ENCODE measurements at places on chromosomes 6 and 20.

DNA sequence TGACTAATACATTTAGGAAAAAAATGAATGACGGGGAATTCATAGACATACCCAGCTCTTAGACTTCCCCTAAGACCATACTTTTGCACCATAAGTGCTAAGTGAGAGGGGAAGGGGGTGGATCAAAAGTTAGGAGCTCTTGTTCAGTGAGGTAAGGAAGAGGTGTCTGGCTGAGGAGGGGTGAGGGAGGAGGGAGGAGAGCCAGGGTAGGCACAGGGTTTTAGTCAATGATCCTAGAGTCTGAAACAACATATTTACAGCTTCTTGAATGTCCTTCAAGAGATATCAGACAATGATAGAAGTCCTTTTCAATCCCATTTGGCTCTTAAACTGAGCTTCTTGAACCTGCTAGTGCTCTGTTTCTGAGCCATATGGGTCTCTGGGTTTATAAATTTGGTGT lies 135.4 kb downstream of the FNDC1 start:
- DNase-seq: no peak

DNA sequence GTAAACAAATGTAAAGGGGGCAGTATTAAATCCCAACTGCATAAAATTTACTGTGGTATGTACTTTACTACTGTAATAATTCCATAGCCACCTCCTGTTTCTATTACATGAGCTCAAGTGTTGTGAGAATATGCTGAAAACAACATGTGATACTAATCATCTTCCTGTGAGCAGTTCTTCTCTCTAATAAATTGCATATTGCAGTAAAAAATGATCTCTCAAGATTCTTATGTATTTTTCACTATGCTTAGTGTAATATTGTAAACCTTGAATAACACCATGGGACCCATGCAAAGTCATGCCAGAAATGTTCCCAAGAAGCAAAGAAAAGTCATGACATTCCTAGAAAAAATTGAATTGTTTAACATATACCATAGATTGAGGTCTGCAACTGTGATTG lies 133.0 kb upstream of the ATXN1 start:
- no peak for DNase-seq

GRCh38 chr6:93358435-93358834 lies 60.9 kb downstream of the EPHA7 start:
- no peak for DNase-seq

DNA sequence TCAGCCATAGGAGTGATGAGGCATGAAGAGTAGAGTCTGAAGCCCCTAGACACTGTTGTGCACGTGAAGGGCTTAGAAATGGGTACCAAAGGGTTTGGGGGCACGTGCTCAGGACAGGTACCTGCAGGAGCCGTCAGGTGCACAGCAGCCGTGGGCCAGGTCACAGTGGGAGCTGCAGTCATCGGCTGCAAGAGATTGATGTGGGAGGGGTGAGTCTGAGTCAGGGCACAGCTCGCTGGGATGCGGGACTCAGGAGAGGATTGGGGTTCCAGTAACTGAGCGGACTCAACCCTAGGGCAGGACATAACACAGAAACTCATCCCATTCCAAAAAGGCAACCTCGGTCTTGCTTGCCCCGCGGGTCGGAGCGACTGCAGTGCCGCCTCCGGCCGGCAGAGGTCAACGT lies 1.1 kb downstream of the DLK2 start:
- no peak for DNase-seq

- no peak for DNase-seq
Measured at GRCh38 chr20:34705008-34705396, 858 bp downstream of the TP53INP2 start.

- DNase-seq: no peak
Measured at GRCh38 chr6:26743157-26743821, 83.7 kb upstream of the ZNF322 start.

DNA sequence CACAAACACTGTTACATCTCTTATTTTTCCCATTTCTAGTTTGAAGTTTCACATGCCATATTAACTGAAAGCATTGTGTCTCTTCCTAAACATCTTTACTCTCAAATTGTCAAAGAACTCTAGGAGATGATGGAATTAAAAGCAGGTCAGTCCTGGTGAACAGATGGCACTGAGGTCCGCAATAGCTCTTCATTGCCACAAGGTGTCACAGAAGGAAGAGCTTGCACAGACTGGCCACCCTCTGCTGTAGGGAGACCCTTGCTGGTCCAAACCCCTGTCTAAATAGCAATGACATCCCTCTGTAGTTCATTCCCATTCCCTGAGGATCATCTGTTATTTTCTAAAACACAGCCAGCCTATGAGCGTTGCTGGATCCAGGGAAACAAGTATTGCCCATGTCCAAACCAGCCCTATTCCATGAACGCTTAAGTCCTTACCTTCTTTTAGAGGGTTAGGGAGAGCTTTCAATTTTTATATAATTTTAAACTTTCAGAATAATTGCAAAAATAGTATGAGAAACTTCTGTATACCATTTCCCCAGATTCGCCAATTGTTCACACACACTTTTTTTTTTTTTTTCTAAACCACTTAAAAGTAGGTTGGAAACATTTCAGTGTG lies 10.1 kb upstream of the HDAC2 start:
- no peak for DNase-seq

DNA sequence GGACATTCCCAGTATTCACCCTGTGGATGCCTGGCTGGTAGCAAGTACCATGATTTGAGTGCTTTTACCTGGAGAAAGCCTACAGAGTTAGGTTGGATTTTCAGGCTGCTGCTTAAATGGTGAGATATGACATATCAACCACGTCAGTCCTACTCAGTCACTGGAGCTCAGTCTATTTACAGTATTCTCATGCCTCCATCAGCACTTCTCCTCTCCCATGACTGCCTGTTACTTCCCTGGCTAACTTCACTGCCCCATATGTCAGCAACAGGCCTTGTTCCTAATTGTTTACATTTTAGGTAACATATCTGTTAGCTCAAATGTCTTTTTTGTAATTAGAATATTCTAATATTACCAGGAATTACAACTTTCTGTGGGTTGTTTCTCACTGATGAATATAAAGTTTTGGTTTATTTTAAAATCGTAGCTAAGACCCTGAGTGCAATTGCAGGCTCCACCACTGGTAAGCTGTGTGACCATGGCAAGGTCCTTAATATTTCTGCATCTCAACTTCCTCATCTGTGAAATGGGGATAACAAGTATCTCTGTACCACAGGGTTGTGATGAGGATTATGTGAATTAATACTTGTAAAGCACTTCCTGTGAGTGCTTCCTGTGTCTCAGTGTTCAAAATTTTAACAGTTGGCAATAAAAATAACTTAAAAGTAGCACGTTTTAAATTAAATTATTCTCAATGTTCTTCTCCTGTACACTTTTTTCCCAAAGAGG lies 54.3 kb downstream of the RNF144B start:
- DNase-seq: no peak

DNA sequence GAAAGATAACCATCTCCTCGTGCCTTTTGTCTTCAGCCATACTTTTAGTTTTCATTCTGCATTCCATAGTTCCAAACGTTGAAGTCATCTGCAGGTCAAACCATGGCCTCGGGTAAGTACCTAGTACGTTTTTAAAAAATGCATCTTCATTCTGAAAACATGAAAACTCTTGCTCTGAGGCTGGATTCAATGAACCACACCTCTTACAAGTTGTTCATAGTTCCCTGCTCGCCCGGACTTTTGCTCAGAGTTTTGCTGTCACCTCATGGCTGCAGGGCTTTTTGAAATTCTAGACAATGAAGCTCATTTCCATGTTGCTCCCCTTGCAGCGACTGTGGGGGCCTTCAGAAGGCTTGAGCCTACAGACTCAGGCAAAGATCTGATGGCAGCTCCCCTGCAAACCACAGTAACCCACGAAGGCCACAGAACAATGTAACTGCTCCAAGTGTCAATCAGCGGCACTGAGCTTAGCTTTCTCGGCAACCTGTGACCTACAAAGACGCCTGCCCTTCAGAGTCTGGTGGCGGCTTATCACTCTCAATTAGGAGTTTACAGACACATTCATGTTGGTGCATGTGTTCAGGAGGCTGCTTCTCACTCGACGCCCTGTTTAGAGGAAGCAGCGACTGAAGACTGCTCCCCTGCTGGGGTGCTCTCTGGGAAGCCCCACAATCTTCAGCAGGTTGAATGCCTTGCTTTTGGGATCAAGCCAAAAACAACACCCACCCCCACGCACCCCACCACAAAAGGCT lies 61.2 kb downstream of the FOXC1 start:
- DNase-seq: no peak

GRCh38 chr20:54219751-54220426 lies 12.0 kb downstream of the PFDN4 start:
- DNase-seq: no peak

GRCh38 chr6:135412761-135413160 lies 84.8 kb downstream of the AHI1 start:
- no peak for DNase-seq

- DNase-seq: no peak
Measured at GRCh38 chr6:44594481-44594880, 207.0 kb downstream of the CDC5L start.

DNA sequence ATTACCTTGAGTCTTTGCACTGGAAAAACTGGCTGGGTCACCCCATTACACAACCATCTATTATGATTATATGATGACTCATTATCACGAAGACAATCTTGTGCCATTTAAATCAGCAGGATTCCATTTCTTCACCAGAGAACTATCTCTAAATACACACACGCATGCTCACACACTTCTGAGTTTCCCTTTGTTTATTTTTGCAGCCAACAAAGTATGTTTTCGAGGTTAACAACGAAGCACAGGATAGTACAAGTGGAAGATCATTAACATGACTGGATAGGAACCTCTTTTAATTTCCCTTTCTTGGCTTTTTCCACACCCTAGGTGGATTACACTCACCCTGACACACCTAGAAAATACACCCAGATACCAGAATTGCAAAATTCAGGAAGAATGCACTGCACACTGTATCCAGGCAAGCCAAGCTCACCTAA lies 18.9 kb downstream of the PERP start:
- DNase-seq: no peak

GRCh38 chr6:157030755-157031154 lies 253.6 kb downstream of the ARID1B start:
- DNase-seq: no peak

- DNase-seq: no peak
Measured at GRCh38 chr6:82419132-82419581, 55.5 kb downstream of the TPBG start.

DNA sequence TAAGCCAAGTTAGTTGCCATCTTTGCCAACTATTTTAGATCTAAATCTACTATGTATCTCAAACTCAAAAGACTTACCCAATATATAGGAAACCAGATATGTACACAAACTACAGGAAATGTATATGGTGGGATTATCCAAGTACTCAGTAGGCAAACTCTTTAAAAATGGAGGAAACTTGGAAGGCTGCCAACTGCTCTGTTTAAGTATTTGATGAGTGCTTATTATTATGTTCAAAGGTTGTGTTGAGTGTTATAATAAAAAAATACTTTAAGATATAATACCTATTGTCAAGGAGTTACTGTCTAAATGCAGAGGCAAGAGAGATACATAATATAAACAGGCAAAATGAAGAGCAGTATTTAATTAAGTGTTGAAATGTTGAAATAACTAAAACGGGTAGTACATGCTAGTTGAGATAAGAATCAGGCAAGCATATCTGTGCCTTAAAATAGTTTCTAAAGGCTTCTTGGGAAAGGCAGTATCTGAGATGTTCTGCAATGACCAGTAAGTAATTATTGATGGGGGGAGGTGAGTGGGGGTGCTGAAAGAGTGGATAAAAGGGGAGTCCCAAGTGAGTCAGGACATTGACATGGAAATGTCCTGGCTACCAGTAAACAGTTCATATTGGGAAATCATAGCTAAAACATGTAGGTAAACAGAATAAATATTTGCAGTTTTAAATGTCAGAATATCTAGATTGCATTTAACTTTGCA lies 6.5 kb upstream of the DST start:
- DNase-seq: no peak

GRCh38 chr20:5282561-5282960 lies 34.2 kb downstream of the PROKR2 start:
- DNase-seq: no peak

DNA sequence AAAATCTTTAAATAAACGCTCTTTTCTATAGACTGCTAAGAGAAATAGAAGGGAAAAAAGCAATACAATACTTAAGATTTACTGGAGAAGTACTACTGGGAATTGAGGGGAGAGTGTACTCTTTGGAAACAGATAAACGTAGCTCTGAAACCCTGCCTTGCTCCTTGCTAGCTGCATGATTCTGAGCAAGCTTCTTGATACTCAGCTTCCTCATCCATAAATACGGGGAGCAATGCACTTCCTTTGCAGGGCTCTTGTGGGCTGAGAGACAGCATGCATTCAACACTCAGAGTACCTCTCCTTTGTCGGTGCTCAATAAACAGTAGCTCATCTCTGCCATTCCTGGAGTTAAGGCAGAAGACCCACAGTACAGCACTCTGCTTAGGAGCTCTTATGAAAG lies 159.7 kb downstream of the BTBD9 start:
- DNase-seq: no peak

- no peak for DNase-seq
Measured at GRCh38 chr6:69729870-69730449, 66.8 kb downstream of the LMBRD1 start.

GRCh38 chr20:36004045-36004444 lies 35.7 kb downstream of the CNBD2 start:
- no peak for DNase-seq

GRCh38 chr6:15218401-15218800 lies 27.5 kb upstream of the JARID2 start:
- no peak for DNase-seq

DNA sequence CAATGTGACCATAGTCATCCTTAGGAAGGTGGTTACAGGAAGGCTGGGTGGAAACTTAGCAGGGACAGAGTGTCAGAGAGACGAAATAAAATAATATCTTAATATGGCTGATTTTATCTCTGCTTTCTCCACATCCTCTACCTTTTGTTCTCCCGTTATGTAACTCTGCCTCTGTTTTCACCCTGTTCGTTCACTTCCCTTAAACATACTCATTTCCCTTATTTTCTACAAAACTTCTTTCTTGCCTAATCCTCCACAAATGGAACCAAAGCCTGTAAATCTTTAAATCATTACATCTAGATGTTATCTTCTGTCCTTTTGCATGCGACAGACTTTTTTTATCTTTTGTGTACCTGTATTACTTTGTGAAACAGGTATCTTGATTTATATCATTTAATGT lies 23.3 kb upstream of the CRIP3 start:
- DNase-seq: no peak

DNA sequence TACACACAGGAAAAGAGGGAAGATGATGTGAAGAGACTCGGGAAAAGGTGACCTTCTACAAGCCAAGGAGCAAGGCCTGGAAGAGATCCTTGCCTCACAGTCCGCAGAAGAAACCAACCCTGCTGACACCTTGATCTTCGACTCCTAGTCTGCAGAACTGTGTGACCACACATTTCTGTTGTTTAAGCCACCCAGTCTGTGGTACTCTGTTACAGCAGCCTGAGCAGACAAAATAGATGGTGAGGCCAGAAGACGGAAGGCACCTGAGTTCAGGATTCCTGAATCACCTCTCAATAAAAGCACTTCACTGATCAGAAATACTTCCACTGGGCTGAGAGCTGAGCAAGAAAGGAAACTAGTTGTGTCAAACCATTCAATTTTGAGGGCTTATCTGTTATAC lies 103.3 kb downstream of the BACH2 start:
- no peak for DNase-seq

GRCh38 chr20:2297357-2297728 lies 1.5 kb downstream of the TGM3 start:
- DNase-seq: no peak
